Stimulated activated CD8-positive, alpha-beta memory T cell treated with anti-CD3 and anti-CD28 coated beads, Interleukin-15, amount 100 ng/mL, for 48 hours (primary cell): ENCODE measurements at places on chromosomes 3 and 15.

DNA sequence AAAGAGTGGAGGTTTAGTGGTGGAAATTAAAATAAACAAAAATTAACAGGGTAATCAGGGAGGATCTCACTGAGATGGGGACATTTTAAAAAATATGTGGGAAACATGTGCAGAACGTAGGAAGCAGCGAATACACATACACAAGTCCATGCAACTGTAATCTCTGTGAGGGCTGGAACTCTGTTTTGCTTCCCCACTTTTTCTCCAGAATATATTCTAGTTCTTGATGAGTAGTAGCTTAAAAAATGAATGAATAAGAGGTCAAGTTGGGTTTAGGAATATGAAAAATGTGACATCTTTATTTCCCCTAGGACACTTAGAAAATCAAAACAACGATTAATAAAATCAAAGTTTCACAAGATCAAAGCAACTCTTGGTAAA is 312.2 kb upstream of the ZNF717 start:
- no peak for DNase-seq

GRCh38 chr3:65196663-65197062 is 508.9 kb upstream of the ADAMTS9 start:
- no peak for DNase-seq

DNA sequence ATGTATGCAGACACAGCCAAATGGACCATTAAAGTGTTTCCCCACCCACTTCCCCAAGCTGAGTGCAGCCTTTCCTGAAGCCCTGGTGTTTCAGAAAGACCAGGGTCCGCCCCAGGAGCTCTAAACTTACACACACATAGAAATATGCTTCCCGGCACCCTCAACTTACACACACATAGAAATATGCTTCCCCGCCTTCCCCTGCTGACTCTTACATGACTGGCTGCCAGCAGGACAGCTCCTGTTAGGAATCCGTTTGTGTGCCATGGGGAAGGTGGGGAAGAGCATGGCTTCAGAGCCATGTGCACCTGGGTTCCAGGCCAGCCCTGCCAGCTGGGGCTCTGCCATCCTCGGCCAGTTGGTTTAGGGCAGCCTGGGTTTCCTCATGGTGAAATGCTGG is 3.6 kb downstream of the CLEC3B start:
- no peak for DNase-seq

DNA sequence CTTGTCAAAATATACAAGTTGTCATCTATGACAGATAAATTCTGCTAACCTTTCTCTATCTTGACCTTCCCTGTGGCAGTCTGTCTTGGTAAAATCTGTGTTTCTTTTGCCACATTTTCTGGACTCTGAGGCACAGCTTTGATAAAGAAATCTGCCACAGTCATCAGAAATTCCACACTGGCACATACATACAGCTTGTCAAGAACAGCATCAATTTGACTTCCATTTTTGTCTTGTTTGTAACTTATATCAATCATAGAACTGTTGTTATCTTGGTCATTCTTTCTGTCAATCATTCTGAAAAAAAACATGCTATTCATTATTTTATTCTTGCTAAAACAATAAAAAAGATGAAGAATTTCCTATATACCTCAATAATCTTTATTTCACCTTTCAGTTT is 130.8 kb downstream of the VPS13C start:
- DNase-seq = no peak

DNA sequence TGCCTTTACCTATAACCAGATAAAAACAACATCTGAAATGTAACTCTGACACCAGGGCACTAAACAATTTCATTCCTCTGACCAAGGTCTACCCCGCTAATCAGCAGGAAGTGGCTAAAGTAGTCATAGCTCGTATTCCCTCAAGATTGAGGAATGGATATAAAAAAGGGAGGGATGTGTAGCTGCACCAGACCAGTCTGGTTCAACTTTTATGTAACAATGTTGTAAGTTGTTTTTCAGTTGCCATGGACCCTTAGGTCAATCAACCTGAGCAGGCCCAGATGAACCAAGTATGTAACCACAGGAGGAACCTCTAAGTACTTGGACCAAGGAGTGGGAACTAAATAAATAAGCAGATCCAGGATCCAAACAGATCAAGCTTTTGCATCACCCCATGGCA is 28.4 kb upstream of the IFT57 start:
- DNase-seq = no peak

GRCh38 chr3:7630925-7631324 is 770.0 kb downstream of the GRM7 start:
- no peak for DNase-seq

DNA sequence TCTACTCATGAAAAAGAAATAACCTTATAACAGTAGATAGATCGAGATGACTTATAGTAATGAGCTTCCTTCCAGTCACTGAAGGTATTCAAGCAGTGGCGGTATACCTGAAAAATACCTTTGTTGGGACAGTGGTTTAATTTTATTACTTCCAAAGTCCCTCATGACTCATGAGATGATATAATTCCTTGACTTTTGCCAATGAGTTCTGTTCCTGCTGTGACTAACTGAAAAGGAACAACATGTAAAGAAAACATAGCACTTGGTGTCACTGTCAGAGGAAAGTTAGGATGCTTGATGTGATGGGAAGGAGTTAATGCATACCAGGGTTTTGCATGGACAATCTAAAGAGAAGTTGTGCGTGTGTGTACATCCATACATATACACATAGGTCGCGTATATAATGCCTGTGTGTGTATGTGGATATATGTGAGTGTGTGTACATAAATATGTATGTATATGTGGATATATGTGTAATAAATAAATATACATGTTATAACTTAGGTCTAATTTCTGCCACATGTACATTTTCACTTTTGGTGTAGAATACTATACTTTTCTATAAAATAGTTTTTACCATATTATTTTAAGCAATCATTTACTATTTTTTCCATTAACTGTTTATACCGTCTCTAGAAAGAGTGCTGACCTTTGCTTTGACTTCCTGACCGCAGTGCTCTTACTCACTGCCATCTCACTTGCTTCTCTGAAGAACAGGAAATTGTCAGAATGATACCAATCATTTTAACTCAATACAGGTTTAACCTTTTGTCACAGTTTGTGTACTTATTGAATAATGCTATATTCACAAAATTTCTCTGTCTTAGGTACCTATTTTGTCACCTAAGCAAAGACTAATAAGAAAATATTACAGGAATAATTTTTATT is 12.6 kb upstream of the PAK2 start:
- DNase-seq = no peak

DNA sequence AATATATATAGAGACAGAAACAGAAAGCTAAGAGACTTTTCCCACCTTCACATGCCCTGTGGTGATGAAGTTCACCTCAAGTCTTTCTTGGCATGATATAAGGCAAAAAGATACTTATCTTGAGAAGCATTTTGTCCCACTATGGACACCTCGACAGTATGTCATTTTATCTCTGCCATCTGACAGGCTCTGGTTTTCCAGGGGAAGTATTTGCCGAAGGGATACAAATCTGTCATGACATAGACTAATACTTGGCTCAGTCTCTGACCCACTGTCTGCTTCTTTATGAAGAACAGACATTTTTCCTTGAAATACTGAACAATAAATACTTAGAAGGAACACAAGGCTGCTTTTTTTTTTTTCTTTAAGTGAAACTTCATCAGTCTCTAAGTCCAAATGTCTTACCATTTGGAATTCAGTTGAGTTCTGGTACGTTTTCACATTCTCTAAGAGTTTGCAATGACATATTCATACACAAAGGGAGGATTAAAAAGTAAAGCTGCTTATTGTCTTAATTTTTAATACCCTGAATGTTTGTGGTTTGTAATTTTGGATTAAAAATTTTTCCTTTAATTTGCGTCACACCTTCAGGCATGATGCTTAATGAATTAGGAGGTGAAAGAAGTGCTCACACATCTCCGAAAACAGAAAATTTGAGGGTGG is 87.8 kb upstream of the LMOD3 start:
- DNase-seq = no peak

DNA sequence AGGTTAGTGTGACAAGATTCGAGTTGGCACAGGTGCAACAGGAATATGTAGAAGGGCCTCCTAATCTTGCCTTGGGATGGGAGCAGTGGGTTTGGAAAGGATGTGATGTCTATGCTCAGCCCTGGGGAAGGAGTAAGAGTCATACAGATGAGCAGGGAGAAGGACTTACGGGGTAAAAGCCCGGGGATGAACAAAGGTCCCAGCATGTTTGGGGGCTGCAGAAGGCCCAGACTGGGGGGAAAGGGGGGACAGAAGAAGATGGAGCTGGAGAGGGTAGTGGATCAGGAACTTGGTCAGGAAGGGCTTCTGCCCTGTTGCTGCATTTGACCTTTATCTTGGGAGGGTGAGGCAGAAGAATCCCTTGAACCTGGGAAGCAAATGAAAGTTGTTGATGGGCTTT is 240.1 kb upstream of the ST8SIA2 start:
- DNase-seq = no peak

DNA sequence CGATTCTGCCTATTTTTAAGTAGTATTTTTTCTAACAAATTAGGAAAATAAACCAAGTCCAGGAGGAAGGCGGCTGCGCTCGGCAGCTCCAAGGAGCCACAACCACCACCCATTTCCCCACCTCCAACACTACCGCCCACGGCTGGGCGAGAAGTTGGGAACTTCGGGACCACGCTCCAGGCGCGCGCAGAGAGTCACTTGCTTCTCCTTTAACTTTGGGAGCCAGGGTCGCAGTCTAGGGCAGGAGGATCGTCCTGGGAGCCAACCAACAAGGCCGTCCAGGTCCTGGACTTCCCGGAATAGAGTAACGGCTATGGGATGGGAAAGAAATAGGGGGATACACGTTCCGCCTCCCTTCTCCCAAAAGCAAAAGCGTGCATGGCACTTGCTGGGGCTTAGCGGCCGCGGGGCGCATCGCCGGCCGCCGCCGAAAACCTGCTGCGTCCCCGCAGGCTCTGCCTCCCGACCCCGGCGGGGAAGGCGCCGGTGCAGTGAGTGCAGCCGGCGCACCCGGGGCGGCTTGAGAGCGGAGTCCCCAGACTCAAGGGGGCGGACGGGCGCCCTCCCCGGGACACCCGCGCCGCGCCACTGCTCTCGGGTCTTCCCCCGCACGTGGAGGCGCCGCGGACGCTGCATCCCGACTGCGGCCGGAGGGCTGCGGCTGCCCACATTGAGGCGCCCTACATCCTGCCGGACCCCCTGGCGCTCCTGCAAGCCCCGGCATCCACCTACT is 699 bp downstream of the MEGF11 start:
- DNase-seq = no peak

- no peak for DNase-seq
These were observed 6.5 kb downstream of the ALG3 start for GRCh38 chr3:184242297-184242685.

GRCh38 chr3:72150634-72151412 is 365.9 kb upstream of the PROK2 start:
- no peak for DNase-seq
